ENCODE measurements at places on chromosomes 4 and X.

GRCh38 chr4:71209161-71209560, 129.7 kb upstream of the SLC4A4 start:
- no peak for DNase-seq

GRCh38 chrX:7711167-7711566, 131.8 kb upstream of the VCX start:
- DNase-seq: peak; percentile 36

DNA sequence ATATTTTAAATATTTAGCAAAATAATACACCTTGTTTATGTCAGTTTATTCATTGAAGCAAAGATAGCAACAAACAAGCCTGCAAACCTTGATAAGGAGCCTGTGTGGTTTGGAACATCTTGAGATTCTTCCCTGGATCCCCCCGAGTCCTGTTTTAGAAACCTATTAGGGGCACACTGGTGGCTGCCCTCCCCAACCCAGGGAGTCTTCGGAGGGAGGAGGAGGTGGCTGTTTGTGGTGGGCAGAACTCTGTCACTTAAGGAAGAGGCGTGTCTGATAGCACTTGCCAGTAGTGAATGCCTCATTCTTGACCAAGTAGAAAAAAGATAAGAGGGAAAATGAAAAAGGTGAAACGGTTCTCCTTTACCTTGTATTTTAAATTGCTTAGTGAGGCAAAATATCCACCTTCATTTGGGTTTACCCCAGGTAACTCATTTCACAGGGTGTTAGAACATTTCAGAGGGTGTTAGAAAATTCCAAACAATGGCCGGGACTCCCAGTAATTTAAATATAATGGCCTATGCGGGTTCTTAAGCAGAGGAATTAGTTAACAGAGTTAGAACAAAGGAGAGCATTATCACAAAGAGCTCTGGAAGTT, 10.4 kb downstream of the KIT start:
- no peak for DNase-seq

GRCh38 chr4:164212134-164212533, 541.8 kb upstream of the SMIM31 start:
- DNase-seq: no peak

- no peak for DNase-seq
Observed at GRCh38 chrX:147847999-147848398, 63.7 kb upstream of the FMR1 start.

GRCh38 chrX:30741545-30741944, 88.3 kb downstream of the GK start:
- no peak for DNase-seq

GRCh38 chr4:2289311-2289954, 27.5 kb upstream of the MXD4 start:
- no peak for DNase-seq

- DNase-seq: no peak
Observed at GRCh38 chrX:134633394-134633793, 24.9 kb downstream of the PLAC1 start.

GRCh38 chrX:129239371-129239770, 283.9 kb downstream of the SMARCA1 start:
- no peak for DNase-seq

DNA sequence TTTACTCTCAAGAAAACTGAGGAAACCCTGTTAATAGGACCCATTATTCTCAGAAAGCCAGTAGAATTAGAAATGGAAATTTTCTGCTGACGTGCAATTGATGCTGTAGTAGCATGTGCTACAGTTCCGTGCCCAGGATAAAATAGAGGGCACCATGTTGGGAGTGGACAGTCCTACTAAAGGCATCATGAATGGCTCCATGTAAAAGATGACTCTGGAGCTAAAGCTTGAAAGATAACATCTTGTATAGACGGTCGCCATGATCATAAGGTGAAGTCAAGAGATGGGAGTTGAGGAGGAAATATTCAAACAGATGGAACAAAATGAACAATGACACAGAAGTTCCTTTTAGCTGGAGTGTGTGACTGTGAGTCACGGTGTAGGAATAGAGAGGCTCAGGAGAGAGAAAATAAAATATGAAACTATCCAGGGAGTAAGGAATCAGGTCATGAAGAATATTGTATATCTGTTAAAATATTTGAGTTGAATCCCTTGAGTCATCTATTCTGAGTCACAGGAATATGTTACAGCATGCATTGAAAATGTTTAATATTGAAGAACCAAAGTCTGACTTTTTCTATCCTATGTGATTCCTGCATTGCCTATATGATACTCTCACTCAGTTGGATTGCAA, 31.8 kb downstream of the ANXA10 start:
- no peak for DNase-seq

DNA sequence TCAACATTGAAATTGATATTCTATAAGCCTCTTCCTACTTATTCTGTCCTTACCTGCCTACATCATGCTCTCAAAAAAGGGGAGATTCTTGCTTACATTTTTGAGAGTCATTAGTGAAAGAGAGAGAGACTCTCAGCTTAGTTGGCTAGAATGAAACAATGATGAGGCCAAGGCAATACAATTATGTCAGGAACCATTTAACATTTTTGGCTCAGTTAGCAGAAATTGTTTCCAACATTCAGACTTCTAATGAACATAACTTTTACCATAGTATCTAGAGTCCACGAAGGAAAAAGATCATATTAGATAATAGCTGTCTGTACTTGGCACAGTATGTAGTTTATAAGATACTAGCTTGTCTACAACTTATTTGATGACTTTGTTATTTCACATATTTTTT, 263.7 kb upstream of the ARX start:
- DNase-seq: no peak

GRCh38 chrX:40465735-40466551, 114.8 kb upstream of the ATP6AP2 start:
- DNase-seq: no peak

DNA sequence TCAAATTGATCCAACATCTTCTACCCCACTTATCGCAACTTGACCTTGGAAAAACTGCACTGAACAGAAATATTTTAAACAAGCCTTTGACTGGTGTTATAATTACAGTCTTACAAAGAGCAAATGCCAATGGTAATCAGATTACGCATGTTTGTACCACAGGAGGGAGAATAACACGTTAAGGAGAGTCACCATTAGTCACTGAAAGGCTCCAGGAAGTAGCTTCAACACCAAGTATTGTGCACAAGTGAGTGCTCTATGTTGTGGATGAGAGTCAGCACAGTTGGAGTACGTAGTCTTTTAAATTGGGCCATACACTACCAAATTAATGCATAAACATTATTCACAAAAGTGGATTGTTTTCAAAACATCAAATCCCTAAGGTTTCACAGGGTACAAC, 1081.5 kb upstream of the TENM3 start:
- no peak for DNase-seq

DNA sequence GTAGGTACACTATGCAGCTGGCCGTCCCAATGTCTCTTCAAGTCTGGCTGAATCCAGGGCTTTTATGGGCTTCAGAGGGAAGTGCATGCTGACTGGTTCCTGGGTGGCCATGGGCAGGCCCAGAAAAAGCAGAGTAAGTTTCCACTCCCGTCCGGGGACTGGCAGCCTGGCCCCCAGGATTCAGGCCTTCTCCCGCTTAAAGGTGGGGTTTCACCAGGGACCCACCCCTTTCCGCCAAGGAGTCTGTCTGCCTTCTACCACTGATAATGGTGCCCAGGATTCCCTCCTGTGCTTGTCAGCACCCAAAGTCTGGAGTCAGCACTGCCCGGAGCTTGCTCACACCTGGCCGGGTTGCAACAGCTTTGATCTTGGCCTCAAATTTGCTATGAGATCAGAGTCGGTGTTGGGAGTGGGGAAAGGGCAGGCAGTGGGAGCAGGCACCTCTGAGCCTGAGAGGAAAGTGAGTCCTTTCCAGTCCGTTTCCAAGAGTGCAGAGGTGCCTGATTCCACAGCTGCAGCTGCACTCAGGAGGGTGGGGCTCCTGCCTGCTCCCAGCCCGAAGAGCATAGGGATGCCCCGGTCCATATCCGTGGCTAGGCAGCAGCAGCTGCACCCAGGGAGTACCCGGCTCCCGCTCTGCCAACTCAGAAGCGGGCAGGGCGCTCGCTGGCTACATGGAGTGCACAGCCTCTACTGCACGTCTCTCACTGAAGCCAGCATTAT, 1344.3 kb upstream of the ADGRL3 start:
- DNase-seq: no peak

DNA sequence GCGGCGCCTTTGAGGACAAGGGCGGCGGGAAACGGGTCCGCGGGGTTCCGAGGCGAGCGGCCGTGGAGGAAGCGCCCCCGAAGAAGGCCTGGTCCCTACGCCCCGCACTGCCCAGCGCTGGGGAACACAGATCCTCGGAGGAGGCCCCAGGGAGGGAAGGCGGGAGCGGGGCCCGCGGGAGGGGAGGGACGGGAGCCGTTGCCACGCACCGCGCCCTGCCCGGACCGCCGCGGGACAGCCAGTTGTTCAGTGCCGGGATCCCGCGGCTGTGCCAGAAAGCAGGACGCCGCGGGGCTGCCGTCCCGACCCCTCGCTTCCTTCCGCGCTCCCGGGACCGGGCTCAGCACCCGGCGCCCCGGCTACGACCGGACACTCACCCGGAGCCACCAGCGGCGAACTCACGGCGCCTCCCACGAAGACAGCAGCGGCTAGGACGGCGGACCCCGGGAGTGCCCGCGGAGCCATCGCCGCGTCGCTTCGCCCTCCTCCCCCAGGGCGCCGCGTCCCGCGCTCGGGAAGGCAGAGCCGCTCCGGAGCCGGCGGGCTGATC, 278 bp downstream of the RELL1 start:
- peak; percentile 18 for DNase-seq

DNA sequence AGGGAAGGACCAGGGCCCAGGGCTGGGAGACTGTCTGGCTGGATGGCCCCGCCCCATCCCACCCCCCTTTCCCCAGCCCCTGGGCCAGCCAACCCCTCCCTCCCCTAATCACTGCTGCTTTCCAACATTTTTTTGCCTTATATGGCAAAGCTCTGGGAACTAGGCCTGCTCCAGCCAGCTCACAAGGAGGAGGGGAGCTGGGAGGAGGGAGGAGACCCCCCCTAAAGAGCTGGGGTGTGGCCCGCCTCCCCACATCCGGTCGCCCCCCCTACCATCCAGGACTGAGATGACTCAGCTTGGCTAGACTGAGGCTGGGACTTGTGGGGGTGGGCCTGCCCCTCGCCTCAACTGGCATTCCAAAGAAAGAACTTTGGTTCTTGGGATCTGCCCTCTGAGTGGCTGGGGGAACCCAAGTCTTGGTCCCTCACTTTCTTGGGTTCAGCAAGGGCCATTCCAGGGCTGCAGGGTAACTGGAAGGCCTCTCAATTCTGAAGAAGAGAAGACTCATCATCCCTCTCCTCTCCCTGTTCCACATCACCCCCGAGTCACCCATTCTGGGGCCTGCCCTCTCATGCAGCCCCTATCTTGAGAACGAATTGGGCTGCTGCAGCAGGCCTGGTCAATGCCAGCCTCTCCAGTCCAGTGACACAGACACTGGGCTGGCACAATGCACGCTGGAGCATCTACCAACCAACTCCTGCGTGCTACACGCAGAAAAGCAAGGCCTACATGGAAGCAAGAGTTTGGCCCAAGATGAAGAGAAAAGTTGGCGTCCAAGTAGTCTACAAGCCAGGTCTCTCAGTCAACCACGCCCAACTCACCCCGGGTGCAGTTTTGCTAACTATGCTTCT, 4.8 kb downstream of the FLNA start:
- peak; percentile 86 for DNase-seq

DNA sequence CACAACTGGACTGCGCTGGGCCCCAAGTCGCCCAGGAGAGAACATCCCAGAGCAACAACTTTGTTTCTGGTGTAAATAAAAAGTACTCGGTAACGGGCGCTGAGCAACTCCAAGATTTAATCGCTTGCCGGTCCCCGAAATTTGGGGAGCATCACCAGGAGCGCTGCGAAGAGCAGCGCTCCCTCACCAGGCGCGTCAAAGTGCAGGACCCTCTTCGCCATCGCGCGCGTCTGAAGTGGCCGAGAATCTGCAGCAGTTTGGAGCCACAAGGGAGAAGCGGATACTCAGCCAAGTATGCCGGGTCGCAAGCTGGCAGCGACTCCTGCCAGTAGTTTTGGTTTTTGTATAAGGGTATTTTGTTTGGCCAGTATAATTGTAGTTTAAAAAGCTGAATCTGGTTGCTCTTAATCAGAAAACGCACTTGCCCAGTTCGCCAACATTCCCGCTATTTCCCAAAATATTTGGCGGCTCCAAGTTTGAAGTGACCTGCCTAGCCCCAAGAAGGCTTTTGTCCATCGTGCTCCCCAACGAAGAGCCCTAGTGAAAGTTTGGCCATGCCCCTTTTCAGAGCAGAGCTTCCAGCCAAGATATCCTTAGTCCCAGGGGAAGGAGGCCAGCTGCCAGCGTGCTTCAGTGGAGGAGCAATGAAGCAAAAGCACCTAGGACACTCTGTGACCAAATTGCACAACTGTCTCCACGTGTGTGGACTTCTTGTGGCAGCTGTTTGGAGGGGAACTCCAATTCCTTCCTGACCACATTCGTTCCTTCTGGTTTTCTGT, 557 bp upstream of the KDR start:
- no peak for DNase-seq

DNA sequence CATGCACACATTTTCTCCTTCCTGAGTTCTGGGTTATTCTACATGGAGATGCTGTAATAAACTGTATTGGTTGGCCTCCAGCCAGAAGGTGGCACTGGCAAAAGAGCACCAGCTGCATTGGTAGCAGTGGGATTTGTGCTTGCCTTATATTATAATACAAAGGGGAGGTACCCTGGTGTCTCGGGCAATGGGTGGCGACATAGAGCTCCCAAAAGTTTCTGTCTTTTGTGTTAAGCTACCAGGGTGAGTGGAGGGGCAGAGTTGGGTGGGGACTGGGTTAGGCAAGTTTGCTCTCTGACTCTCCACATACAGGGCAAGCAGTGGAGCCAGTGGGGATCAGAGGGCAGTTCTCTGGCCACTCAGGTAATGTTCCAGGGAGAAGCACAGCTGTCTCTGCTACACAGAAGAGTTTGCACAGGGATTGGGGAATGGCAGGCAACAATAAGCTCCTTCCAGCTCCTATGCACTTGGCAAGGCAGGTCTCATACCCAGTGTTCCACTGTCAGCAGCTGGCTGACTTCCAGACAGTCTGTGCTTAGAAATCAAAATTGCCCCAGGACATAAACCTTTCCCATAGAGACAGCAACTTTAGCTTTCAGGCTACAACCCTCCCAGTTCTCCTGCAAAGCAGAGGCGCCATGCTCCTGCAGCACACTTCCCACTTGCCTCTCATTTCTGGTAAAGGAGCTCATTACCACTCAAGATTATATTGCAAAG, 463.9 kb upstream of the PCDH7 start:
- no peak for DNase-seq
